ENCODE measurements at places on chromosomes 6 and 20. TPM values are rescaled to one million over a fixed set of nuclear protein-coding genes. Genes with fewer than 3 reads are reported as not detected.

DNA sequence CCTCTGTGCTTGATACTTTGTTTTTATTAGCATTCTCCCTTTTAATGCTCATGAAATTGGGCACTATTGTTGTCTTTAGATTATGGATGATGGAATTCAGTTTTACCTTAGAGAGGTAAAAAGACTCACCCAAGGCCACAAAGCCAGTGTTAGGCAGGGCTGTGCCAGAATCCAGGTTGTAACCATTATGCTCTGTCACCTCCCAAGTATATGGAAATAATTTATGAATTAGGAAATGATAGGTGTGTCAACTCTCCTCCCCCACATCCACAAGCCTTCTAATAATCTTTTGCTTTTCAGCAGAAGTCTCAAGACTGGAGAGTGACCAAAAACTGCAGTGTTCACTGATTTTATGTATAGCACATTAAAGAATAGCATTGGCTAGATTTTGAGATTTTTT lies 13.0 kb downstream of the DCBLD1 start:
- no peak for DNase-seq

GRCh38 chr6:152952866-152953509 lies 29.9 kb downstream of the FBXO5 start:
- no peak for DNase-seq

The ZNF184 gene
- 28.3 TPM for total RNA-seq

The FYN gene
- total RNA-seq: 135 TPM

DNA sequence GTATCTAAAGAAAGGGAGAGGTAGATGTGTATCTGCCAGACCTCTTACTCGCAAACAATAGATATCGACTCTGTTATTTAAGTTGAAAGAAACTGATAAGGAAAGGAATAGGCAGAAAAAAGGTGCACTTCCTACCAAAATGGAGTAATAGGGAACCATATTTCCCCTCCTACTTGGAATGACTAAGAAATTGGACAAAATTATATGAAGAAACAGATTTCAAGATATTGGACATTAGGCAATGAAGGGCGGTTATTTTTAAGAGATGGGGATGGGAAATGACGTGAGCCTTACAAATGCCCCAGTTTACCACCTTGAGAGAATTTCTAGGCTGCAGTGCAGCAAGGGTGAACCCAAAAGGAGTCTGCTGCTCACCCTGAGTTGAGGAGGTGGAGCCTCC lies 108.9 kb downstream of the ADTRP start:
- no peak for DNase-seq

The JAG1 gene
- 53.8 TPM for total RNA-seq

- DNase-seq: no peak
Observed at GRCh38 chr20:37921341-37921929, 18.5 kb downstream of the VSTM2L start.

DNA sequence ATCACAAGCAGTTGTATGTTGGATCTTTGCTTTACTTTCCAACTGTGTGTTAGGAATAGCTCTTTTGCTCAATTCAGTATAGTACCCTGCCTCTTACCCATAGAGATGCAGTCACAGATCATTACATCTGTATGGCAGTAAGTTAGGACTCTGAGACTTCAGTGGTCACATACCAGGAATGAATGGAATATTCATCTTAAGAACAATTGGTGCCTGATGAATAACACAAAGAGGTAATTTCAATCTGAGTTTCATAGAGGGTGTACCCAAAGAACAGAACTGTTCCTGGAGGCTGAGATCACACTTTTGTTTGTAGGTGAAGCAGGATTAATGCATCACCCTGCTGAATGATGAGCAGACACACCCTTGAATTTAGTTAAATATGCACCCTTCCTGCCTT lies 28.7 kb upstream of the KIF13A start:
- no peak for DNase-seq

- DNase-seq: no peak
Observed at GRCh38 chr20:46401478-46401860, 4.9 kb downstream of the ELMO2 start.

DNA sequence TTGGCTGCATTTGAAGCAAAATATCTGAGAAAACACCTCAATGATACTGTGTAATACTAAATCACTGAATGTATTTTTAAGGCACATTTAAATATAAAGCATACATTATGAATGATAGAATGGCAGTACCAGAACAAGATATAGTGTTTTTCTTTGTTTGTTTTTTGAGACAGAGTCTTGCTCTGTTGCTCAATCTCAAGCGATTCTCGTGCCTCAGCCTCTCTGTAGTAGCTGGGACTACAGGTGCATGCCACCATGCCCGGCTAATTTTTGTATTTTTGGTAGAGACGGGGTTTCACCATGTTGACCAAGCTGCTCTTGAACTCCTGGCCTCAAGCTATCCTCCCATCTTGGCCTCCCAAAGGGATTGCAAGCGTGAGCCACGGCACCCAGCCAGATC lies 2.3 kb upstream of the BICRAL start:
- DNase-seq: no peak

- DNase-seq: no peak
Observed at GRCh38 chr6:4781967-4782575, 5.9 kb downstream of the CDYL start.

The BPIFB2 gene
- not detected for total RNA-seq

The CYP24A1 gene
- 4.8 TPM for total RNA-seq

- no peak for DNase-seq
Observed at GRCh38 chr6:106215608-106216007, 110.0 kb downstream of the ATG5 start.

- no peak for DNase-seq
Observed at GRCh38 chr6:11656491-11656890, 118.9 kb downstream of the TMEM170B start.

GRCh38 chr6:16103722-16104121 lies 25.2 kb upstream of the MYLIP start:
- no peak for DNase-seq

The GNRH2 gene
- not detected for total RNA-seq

- DNase-seq: no peak
Observed at GRCh38 chr6:165556116-165556843, 106.8 kb downstream of the PDE10A start.

The JARID2 gene
- total RNA-seq: 15.8 TPM

DNA sequence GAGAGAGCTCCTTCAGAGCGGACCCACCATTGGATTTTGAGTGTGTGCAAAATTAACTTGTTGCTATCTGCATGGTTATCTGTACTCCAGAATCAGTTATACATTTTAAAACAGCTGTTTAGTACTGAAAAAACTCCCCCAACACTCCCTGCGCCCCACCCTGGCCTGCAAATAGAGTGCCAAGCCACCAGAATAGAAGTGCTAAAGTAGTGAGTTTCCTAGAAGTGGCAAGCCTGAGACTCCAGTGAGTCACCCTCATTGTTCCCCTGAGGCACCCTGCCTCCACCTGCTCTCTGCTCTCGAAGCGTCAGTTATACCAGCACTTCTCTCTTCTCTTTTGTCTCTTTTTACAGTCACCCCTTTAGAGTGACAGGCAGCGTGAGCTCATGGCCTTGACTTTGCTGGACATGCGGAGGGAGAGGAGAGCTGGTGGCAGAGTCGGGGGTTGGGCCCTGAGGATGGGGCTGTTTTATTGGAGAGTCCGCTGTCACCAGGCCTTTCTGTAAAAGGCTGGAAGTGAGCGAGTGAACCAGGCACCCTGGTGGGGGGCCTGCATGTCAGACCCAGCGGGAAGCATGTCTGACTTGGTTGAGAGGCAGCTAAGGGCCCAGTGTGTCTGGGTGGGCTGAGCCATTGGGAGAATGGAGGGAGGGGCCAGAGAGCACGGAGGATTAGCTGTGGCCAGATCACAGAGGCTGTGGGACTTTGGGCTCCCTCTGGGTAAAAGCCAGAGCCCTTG lies 10.4 kb downstream of the IGF2R start:
- no peak for DNase-seq

GRCh38 chr20:2763186-2763585 lies 37.2 kb downstream of the CPXM1 start:
- no peak for DNase-seq

- no peak for DNase-seq
Observed at GRCh38 chr6:48511378-48511777, 400.4 kb upstream of the PTCHD4 start.

Data from uterus (tissue), 4 donors.